ENCODE measurements at places on chromosomes 2 and 18.

GRCh38 chr2:98242003-98242402, 104.3 kb upstream of the CNGA3 start:
- no peak for DNase-seq

- no peak for DNase-seq
Measured at GRCh38 chr2:66601624-66602023, 166.7 kb downstream of the MEIS1 start.

GRCh38 chr2:42199002-42199401, 29.8 kb downstream of the EML4 start:
- no peak for DNase-seq

GRCh38 chr2:231227310-231228162, 29.1 kb downstream of the ARMC9 start:
- DNase-seq, result peak; percentile 81

GRCh38 chr18:62839874-62840713, 124.8 kb downstream of the PHLPP1 start:
- no peak for DNase-seq

- DNase-seq, result no peak
Measured at GRCh38 chr2:240931319-240931949, 25.3 kb downstream of the CROCC2 start.

DNA sequence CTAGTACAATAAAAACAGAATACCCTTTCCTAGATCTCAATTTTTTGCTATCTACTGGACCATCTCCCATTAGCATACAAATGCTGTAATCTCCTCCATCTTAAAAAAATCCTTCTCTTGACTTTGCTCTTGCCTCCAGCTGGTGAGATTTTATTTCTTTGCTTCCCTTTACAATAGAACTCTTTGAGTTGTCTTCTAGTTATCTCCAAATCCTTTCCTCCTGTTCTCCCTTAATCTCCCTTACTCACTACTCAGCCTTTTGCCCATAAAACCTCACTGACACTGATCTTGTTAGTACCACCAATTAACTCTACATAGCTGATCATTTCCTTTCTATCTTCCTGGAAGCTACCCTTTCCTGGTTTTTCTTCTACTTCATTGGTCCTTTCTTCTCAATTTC, 63.5 kb upstream of the FRZB start:
- DNase-seq, result no peak

- no peak for DNase-seq
Measured at GRCh38 chr2:129748653-129749052, 230.8 kb upstream of the RAB6C start.

- DNase-seq, result no peak
Measured at GRCh38 chr2:9196637-9197036, 10.0 kb upstream of the ASAP2 start.
